Thyroid gland (tissue), 4 donors: ENCODE measurements at places on chromosomes 7 and 10. TPM values are rescaled to one million over a fixed set of nuclear protein-coding genes. Genes with fewer than 3 reads are reported as not detected.

DNA sequence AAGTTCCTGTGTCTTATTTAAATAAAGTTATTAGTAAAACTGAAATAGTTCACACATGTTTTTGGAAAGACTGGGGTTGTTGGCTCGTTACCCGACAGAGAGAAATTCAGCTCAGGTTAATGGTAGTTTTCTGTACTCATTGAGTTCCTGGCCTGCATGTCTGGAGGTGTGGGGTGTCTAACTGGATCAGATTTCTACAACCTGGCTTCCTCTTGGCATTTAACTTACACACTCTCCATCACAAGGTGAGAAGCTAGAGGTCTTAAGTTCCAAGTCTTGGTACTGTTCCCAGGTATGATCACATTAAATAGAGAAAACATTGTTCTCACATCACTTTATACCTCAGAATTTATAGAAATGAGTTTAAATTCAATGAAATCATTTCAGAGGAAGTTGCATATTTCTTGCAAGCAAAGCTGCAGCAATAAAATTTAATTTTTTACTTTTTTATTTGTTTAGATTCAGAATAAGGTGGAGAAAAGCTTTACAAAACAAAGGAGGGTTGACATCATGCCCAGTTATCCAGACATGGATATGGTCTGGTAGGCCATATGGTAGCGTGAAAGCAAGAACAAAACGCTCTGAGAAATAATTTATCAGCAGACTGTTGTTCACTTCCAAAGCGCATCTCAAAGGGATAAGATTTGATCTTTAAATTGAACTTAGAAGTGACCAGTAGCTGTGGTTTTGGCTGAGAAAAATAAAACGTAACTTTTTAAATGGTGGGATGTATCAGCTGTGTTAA is 120.6 kb downstream of the GLCCI1 start:
- no peak overlapping the region for H3K4me3 ChIP-seq
- no peaks in the 10 kb centered on the region for H3K27me3 ChIP-seq
- H3K27ac ChIP-seq = no peak overlapping the region
- peaks cover 9% of the 10 kb centered on the region for H3K36me3 ChIP-seq
- DNase-seq = no peak

DNA sequence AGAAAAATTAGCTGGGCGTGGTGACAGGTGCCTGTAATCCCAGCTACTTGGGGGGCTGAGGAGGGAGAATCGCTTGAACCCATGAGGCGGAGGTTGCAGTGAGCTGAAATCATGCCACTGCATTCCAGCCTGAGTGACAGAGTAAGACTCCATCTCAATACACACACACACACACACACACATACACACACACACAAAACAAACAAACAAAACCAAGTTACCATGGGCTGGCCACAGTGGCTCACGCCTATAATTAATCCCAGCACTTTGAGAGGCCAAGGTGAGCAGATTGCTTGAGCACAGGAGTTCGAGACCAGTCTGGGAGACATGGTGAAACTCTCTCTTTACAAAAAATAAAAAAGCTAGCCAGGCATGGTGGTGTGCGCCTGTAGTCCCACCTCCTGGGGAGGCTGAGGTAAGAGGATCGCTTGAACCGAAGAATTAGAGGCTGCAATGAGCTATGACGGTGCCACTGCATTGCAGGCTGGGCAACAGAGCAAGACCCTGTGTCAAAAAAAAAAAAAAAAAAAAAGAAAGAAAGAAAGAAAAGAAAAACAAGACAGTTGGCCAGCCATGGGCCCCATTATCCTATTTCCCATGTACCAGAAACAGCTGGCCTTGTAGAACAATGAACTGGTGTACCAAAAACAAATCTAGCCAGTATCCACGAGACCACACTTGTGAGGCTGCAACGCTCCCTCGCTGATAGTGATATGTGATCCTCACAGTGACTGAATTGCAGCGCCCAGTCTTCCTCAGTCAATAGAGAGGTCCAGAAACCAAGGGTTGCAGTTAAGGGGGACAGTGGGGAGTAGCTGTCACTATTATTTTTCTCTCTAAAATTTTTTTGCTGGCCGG is 6.6 kb upstream of the AGFG2 start:
- no peaks in the 10 kb centered on the region for H3K27me3 ChIP-seq
- no peak overlapping the region for H3K4me3 ChIP-seq
- no peaks in the 10 kb centered on the region for H3K4me1 ChIP-seq
- H3K36me3 ChIP-seq = no peaks in the 10 kb centered on the region
- no peak overlapping the region for H3K27ac ChIP-seq

Gene STRA8
- not detected for total RNA-seq

Gene BAIAP2L1
- total RNA-seq = 28.2 TPM

Gene PTF1A
- not detected for total RNA-seq
